Stimulated activated CD4-positive, alpha-beta T cell treated with anti-CD3 and anti-CD28 coated beads, Interleukin-4, amount 100 ng/mL, for 1 hour (primary cell): ENCODE measurements at places on chromosomes 7 and 10.

DNA sequence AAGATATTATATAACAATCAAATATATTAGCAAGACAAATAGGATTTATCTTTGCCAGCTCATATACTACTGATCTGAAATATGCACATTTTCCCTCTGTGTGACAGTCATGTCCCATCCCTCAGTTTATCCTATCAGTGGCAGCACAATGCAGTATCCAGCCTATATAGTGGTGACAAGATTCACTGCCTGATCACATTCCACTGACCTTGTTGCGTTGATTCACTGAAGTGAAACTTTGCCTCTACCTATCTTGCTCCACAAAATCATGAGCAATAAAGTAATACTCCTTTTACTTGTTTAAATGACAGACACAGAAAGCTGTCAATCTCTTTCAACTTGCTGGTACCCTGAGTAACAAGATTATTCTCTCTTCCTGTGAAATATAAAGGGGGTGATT, 6.3 kb downstream of the PSMA2 start:
- no peak for DNase-seq

DNA sequence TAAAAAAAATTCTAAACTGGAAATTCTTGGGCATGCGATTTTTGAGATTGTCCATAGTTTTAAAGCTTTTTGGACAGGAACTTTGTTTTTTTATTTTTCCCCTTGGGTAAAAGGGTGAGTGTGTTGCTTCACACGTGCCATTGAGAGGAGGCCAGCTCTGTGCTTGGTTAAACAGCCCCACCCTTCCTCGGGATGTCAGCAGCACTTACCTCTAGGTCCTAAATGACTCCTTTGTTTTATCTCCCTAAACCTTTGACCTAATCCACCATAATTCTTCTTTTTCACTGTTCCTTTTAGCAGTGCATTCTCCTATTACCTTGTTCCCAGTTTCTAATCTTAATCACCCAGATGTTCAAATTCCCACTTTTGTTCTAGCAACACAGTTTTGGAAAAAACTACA, 83.5 kb downstream of the SEMA3D start:
- no peak for DNase-seq

DNA sequence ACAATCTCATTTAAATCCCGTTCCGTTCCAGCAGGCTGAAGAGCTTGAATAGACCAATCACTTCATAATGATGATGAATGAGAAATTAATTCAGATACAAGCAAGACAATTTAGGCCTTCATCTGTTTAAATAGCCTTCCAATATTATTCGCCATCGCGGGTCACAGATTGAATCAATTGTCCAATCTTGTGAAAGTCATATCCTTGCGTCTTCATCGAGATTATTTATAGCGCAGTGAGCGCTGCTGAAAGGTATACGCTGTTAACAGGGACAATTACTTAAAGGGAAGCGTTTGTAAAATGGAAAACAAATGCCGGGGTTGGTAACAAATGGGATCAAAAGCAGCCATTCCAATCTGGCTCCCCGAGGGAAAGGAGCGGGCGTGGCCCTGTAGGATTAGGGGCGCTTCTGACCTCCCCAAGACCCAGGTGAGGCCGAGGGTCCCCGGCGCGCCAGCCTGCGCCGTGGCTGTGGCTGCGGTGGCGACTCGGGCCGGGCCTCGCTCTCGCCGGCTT, 8.6 kb downstream of the EVX1 start:
- DNase-seq, result no peak

GRCh38 chr10:47241946-47242867, 57.8 kb upstream of the GDF10 start:
- DNase-seq, result no peak

- no peak for DNase-seq
Observed at GRCh38 chr10:18303851-18304801, 163.9 kb downstream of the CACNB2 start.

GRCh38 chr7:111931958-111932357, 274.2 kb downstream of the DOCK4 start:
- no peak for DNase-seq
